GM12865 (cell line): ENCODE measurements at places on chromosomes 2 and 18.

- no peak for DNase-seq
These were observed 86.4 kb upstream of the MAP4K3 start for GRCh38 chr2:39523308-39524044.

DNA sequence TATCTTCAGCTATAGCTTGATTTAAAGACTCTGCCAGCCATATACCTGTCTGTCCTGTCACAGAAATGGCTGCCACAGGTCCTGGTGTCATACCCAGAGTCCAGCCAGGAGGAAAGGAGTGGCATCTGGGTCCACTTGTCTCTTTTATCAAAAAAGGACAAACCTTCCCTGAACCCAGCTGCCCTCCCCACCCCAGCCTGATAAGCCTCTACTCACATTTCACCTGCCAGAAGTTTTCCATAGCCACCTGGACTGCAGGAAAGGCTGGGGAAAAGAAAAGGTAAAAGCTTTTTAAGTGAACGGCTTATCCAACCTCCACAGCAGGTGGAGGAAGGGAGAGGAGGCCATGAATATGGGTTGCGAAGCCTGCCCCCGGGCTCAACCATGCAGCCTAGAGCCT is 32.8 kb downstream of the TMEM163 start:
- DNase-seq = no peak

DNA sequence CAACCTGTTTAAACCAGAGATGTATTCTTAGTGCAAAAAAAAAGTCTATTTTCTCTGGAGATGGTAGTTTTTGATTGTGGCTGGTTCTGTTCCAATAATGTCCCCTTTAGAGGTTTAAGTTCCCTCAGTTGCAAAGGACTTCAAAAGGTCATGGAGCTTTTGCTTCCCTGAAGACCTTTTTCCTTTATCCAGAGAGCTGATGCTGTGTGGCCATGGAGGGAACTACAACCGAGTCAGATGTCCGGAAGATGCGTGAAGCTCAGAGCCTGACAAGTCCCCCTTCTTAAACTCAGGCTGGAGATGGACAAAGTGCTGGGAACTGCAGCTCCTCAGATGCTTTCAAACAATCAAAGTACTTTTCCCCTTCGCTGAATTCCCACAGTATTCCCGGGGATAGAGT is 176.1 kb downstream of the TMEM18 start:
- no peak for DNase-seq

DNA sequence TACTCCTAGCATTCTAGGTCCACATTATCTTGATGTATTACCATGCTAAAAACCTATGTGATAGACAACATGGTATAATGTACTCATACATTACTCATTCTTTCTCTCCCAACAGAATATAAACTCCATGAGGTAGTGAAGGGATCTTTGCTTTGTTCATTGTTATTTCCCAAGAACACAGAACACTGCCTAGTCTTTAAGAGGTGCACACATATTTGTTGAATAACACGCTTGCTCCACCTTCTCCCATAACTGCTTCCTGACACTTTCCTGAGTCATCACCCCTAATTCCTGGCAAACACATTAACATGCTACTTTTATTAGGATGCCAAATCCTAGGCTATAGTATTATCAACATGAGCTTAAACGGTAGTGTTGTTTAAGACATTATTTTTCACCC is 41.3 kb downstream of the REV1 start:
- DNase-seq = no peak

DNA sequence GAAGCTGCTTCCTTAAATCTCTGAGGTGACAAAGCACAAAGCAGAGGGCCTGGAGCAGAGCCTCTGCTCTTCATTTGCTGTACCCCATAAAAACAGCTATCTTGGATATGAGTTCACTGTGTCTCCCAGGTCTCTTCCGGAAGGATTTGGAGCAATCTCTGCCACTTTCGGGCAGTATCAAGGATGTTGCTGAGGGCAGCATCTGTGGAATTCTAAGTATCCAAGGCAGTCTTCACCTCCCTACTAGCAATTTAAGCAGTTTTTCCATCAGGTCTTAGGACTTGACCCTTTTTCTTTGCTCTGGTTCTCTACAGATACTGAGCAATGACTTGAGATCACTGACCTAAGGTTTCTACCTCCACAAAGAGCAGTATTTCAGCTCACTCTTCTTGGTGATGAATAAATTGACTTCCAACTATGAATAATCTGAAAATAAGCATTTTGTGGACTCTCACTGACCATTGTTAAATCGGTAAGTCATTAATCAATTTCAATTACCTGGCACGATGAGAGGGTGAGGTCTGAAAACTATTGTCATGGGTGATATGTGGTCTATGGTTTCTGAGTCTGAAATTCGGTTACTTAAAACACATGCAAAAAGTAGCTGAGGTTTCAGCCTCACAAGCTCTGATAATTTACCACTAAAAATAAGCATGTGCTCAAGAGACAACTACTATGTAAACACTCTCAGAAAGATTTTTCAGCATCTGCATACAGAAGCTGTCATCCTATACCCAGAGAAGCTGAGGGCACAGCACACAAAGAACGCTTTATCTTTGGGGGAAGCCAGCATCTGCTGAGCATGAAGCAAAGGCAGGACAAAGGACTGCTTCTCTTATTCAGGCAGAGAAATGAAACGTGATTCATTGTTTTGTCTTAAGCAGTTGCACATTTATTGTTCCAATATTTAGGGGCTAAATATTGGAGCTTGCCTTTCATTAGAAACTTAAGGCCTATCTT is 32.1 kb upstream of the SPATS2L start:
- peak; percentile 30 for DNase-seq

DNA sequence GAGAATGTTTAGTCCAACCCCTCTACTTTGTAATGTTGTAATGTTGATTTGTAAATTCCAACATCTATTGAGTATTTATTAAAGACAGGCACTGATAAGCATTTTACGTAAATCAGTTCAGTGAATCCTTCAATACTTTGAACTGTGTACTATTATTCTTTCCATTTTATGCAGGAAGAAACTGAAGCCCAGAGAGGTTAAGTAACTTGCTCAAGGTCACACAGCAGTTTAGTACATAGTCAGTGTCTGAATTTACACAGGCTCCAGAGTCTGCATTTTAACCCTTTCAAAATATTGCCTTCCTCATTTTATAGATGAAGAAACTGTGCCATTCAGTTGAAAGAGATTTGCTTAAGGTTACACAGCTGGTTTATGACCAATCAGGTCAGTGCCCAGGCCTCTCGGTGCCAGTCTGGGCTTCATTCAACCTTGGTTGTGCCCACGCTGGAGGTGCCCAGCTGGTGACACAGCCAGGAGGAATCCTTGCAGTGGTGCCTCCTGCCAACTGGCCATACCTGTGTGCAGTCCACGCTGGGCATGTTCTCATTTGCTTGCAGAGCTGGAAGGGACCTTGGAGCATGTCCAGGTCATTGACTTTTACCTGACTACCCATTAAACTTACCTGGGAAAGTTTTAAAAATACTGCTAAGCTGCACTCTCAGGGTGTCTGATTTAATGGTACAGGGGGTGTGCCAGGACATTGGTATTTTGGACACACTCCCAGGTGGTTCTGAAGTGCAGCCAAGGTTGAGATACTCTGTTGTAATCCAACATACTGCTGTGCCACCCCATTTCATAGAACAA is 74.3 kb upstream of the CYRIA start:
- no peak for DNase-seq

DNA sequence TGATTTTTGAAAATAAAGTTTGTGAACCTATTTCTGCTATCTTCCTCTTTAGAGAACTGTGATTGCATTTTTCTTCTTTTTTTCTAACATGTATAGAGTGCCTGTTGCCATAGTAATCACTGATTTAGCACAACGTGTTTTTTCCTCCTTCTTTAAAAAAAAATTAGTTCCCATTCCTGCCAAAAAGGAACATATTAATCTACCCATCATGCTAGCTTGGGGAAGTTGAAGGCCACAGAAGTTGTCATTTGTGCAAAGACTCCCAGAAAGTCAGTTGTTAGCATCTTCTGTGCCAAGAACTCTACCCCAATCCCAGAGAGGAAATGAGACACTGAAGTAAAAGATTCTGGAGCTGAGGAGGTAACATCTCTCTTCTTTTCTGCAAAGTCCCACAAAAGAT is 57.3 kb downstream of the SLC8A1 start:
- DNase-seq = no peak

DNA sequence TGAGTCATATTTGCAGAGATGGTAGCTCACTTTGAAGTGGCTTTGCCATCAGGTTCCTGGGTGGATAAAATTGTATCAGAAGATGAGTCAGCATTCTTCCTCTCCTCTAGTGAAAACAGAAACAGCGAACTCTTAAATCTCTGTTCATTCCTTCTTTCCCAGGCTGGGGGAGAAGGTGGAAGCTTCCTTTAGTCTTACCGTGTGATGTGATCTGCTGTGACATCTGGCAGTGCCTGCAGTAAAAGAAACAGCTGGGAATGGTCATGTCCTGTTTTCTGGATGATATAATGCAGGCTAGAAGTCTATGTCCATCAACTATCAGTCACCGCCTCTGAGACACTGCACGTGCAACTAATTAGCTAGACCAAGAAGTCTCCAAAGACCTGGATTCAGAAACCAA is 171.6 kb downstream of the VAPA start:
- no peak for DNase-seq

DNA sequence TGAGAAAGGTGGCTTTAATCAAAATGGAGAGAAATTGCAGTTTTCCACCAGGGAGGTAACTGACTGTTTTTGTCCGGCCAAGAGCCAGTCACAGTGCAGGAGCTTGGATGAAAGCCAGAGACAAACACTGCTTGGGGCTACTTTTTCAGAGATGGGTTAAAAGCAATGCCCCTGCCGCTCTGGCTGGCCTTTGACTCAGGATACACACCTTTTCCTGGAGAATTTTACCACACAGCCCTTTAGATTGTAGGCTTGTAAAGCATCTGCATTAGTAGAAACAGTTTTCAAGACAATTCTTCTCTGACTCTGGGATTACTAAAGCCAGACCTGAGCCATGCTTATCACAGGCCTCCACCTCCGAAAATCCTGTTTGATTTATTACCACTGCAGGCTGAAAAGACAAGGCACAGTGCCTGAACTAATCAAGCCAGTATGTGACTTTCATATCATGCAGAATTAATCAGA is 79.7 kb downstream of the CCBE1 start:
- DNase-seq = no peak

- DNase-seq = peak; percentile 63
These were observed 139.0 kb downstream of the DDX1 start for GRCh38 chr2:15730545-15731212.

GRCh38 chr2:47160660-47161059 is 5.6 kb upstream of the STPG4 start:
- no peak for DNase-seq

GRCh38 chr2:45276914-45277313 is 267.7 kb upstream of the SIX2 start:
- DNase-seq = no peak

DNA sequence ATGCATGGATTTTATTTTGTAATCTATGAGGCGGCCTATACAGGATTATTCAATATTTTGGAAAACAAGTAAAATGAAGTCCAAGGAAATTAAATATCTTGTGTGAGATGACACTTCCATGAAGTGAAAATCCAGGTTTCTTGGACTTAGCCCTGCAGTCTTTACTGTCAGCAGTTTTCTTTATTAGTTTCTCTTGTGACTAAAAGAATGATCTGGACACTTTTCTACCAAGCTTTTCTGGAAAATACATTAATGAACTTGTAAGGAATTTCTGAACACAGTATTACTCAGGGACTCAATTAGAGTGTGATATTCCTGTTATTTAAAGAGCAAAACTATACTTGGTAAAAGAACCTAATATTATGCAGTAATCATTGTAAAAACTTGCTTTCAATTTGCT is 610.4 kb upstream of the SLC8A1 start:
- DNase-seq = no peak

DNA sequence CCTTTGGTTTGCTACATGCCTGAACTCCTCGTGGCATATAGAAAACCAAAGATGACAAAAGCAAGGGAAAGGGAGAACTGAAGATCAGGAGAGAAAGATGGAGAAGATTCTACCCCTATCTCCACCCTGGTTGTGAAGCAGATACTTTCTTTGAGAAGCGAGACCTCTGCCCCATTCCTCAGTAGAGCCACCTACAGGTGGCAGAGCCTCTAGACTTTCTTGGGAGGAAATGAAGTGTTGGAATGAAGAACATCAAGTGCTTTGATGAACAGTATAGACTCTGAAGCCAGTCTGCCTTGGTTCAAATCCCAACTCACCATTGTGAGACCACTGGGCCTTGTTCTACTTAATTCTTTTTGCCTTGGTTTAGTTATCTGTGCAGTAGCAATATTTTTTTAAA is 348.8 kb upstream of the ETAA1 start:
- DNase-seq = no peak

DNA sequence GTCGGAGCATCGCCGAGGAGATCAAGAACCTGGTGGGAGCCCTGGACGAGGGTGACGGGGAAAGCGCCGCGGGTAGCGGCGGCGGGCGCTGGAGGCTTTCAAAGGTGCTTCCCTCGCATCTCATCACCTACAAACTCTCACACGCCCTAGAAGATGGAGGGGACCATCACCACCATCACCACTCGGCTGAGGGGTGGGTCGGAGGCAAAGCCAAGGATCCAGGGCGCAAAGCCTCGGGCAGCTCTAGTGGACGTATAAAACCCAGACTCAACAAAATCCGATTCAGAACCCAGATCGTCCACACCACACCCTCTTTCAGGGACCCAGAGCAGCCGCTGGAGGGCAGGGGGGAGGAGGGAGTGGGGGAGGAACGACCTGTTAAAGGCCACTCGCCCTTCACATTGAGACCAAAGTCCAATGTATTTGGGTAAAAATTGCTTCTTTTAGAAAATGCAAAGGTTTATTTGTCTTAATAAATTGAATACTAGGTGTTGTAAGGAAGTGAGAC is 1.5 kb downstream of the SOWAHC start:
- no peak for DNase-seq
